GM03348 (cell line): ENCODE measurements at places on chromosomes 5 and 9.

DNA sequence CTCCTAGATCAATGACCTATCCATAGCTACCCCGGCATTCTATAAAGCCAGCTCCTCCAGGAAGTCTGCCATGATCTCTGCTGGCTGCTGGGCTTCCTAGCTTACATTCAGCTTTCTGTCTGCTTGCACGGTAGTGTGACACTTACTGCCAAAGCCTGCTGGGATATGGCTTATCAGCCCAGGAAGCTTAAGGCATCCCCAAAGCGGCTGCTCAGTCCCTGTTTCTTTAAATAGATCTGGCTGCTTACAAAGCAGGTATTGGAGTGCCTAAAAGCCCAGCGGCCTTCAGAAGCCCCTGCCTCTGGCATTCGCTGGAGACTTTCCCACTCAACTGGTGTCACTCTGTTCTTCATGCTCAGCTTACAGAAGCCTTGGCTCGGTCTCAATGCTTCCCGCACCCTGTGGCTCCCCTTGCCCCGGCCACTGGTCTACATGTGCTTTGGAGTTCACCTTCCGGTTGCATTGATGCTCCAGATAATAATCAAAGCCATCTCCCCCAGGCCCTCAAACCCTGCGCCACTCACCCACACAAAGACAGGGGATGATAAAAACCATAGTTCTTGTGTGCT is 31.3 kb upstream of the STRBP start:
- DNase-seq = no peak

DNA sequence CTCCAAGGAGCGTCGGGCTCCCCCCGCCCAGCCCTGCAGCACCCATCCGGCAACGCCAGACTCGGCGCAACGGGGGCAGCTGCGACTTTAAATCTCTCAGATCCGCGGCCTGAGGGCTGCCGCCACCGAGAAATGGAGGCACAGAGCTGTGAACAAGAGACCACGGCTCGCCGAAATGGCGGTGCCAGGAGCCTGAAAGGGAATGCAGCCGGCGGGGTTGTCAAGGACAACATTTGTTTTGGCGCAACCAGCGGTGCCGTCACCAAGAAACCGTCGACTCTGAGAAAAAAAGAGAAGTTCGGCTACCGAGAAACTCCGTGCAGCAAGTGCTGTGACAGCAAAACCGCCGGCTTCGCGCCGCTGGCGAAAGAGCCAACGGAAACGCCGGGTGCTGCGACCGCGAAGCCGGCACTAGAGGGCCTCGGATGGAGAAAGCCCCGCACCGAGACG is 2.1 kb upstream of the ANXA2R start:
- DNase-seq = peak; percentile 10

GRCh38 chr5:166726406-166726805 is 1565.0 kb upstream of the WWC1 start:
- no peak for DNase-seq

DNA sequence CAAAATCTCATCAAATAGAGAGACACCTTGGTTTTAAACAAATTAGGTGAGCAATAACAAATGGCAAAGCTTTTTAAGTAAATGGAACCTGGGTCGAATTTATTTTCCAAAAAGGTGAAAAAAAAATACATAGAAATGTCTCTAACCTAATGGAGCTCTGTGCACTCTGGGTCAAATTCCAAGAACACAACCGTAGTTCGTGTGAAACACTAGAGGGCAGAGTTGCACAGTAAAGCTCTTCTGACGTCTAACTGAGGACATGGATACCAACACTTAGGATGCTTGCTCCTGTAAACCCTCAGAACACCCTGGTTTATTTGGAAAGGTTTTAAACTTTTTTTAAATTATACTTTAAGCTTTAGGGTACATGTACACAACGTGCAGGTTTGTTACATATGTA is 18.9 kb downstream of the MARCHF11 start:
- peak; percentile 54 for DNase-seq

- peak; percentile 55 for DNase-seq
These were observed 26.6 kb downstream of the PALM2AKAP2 start for GRCh38 chr9:109806506-109807115.

- DNase-seq = no peak
These were observed 144.0 kb upstream of the HAPLN1 start for GRCh38 chr5:83864652-83865051.

- DNase-seq = peak; percentile 81
These were observed 231.3 kb downstream of the ATPSCKMT start for GRCh38 chr5:10018201-10019069.

- DNase-seq = no peak
These were observed 47.2 kb downstream of the F2R start for GRCh38 chr5:76763136-76763535.

DNA sequence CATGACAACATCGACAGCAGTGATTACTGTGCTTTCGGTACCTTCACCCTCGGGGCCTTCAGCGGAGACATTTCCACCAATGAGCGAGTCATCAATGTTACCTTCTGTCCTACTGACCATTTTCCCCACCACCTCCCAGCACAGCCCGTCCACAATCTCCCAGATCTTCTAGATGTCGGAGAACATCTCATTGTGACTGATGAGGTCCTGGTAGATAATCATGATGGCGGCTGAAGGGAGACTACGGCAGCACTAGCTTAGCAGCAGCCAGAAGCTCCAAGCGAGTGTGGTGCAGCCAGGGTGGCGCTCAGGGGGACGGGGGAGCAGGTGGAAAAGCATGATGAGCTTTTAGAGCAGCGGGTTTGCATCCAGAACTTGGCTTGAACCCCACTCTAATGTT is 379.0 kb downstream of the TLR4 start:
- DNase-seq = no peak

- DNase-seq = no peak
These were observed 53.9 kb downstream of the RFX3 start for GRCh38 chr9:3471883-3472282.

DNA sequence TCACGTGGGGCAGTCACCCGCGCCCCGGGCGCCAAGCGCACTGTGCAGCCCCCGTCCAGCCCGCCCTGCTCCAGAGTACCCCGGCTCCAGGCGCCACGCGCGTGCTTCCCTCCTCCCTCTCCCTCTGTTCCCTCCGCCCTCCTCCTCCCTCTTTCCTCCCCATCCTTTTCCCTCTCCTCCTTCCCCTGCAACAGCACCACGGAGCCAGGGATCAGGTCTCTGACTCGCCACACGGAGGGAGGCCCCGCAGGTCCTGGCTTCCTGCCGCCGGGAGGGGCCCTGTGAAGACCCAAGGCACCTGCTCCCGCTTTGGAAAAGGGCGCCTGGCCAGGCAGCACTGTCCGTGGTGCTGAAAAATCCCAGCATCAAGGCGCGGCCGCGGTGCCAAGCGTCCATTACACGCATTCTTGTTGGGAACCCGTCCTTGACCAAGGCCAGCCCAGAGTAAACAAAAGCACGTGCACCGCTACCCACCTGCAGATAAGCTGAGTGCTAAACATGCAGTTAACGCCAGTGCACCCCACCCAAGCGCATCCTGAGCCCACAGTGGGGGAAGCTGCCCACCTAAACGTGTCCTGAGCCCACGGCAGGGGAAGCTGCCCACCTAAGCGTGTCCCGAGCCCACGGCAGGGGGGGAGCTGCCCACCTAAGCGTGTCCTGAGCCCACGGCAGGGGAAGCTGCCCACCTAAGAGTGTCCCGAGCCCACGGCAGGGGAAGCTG is 21.7 kb downstream of the SLC6A18 start:
- peak; percentile 62 for DNase-seq

DNA sequence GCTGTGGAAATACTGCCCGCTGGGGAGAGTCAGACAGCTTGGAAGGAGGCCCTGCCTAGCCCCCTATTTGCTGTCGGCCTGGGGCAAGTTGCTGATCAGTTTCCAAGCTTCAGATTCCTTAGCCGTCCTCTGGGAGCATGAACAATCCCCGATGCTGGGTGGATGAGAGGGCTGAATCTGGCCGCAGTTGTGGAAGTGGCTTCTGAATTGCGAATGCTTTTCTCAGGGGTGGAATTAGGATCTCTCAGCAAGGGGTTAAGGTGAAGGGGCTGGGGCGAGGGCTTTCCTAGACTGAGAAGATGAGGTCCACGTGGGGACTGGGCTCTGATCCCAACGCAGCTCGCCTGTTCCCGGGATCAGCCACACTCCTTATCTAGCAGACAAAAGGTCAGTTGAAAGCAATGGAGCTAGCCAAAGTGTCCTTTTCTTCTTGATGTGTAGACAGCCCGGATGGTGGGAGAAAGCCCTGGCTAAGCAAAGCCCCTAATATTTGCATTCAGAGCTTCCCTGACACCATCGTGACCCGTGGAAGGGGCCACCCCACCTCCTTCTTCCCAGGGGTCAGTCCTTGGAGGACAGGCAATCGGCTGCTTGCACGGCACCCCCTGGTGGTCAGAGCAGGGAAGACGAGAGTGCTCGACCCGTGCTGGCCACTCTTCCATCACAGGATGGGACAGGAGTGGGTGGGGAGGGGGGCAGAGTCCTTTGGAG is 54.9 kb downstream of the COL15A1 start:
- peak; percentile 89 for DNase-seq

DNA sequence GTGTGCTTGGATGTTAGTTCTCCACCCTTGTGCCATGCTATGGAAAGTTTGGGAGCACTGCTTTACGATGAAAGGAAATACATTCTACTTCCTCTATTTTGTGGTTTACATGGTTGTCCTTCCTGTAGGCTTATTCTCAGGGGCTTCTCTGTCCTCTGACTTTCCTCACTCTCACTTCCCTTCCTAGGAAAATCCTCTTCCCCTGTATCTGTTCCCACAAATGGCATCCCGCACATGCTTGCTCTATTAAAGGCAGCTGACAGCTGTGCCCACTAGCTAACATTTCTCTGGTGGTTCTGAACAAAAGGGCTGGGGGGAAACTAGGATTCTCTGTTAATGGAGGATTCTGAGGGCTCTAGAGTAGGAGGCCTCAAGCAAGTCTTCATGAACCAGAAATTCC is 52.4 kb downstream of the FAM170A start:
- no peak for DNase-seq

DNA sequence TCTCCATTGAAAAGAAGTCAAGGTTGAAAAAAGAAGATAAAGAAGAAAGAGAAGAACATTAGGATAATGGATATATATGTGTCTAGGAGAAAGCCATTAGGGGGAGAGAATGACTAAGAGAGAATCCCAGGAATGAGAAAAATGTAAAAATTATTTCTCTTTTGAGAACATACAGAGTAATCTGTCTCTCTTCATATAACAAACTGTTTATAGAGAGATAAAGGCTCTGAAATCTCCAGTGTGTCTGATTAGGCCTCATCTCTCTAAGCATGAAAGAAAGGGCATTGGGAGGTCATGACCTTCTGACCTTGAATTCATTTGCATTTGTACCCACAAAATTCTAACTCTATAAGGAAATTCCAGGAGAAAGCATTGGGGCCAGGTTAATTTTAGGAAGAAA is 3.5 kb upstream of the MPDZ start:
- peak; percentile 40 for DNase-seq

DNA sequence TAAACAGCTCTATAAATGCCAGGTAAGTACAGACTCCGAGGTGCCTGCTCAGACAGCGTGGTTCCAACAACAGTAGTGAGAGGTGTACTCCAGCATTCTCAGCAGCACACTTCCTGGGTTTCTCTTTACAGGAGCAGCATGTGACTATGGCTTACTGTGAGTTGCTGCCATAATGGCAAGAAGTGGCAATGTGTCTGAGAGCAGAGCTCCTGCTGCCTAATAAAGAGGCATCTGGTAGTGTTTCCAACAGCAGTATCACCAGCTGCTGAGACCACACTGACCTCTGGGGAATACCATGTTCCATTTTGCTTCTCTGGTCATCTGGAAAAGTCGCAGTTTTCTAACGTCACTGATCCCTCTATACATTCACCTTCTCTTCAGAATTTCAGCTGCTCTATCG is 398.2 kb downstream of the SLCO4C1 start:
- DNase-seq = no peak

DNA sequence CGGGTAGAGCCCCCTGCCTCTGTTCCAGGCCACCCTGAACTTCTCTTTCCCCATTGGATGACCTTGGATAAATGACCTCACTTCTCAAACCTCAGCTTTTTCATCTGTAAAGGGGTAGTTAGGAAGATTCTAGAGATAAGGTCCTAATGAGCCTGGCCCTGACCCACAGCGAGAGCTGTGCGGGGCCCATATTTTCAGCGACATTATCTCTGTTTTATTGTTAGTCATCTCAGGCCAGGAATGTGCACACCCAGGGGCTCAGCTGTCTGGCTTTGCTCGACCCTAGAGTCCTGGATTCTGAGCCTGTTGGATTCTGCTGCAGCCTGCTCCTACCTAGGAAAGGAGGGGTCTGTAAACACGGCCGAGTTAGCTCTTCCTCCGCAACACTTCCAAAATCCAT is 81.2 kb upstream of the LMX1B start:
- DNase-seq = no peak

GRCh38 chr5:148915224-148915817 is 88.9 kb downstream of the ADRB2 start:
- DNase-seq = no peak
